ENCODE measurements at places on chromosomes 12 and 14.

DNA sequence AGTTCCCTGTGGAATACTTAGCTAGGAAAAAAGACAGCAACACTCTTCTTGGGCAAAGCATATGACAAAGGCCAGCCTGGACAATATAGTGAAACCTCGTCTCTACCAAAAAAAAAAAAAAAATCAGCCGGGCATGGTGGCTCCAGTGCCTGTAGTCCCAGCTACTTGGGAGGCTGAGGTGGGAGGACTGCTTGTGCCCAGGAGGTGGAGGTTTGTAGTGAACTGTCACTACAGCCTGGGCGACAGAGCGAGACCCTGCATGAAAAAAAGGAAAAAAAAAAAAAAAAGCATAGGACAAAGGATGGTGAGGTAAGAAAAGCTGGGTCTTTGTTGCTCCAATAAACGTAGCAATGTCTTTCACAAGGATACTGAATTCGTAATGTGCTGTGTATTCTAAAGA lies 1.1 kb downstream of the TXNDC16 start:
- DNase-seq = no peak

DNA sequence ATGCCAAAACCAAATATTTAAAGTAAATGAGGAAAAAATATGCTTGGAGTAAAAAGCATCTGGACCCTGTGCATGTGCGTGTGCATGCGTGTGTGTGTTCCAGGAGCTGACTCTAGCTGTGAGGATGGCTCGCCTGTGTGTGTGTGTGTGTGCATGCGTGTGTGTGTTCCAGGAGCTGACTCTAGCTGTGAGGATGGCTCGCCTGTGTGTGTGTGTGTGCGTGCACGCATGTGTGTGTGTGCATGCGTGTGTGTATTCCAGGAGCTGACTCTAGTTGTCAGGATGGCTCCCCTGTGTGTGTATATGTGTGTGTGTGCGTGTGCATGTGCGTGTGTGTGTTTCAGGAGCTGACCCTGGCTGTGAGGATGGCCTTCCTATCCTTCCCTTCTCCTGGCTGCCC lies 357.7 kb downstream of the CACNA1C start:
- no peak for DNase-seq

DNA sequence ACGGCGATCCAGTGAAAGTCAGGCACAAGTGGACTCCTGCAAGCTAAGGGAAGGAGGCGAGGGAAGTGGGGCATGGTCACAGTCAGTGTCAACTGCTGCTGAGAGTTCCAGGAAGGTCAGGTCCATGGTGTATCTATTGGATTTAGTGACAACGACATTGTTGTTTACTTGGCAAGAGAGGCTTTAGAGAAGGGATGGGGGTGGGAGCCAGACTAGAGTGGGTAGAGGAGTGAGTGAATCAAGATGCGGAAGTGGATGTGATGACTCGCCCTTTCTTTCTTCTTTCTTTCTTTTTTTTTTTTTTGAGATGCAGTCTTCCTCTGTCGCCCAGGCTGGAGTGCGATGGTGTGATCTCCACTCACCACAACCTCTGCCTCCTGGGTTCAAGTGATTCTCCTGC lies 12.5 kb downstream of the P2RX7 start:
- no peak for DNase-seq

GRCh38 chr14:88995437-88996198 lies 171.2 kb downstream of the TTC8 start:
- DNase-seq = peak; percentile 41

DNA sequence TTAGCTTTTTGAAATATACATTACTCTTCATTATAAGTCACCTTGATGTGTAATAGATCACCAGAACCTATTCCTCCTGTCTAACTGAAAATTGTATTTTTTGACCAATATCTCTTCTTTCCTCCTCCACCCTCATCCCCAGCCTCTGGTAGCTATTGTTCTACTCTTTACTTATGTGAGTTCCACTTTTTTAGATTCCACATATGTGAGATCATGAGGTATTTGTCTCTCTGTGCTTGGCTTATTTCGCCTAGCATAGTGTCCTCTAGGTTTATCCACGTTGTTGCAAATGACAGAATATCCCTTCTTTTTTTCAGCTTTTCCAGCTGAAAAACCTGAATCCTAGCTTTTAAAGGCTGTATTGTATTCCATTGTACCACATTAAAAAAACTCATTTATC lies 82.1 kb downstream of the MIPOL1 start:
- DNase-seq = no peak

GRCh38 chr12:6534695-6534944 lies 303 bp downstream of the GAPDH start:
- no peak for DNase-seq

GRCh38 chr12:96571101-96571862 lies 81.9 kb downstream of the CFAP54 start:
- no peak for DNase-seq
